CD4-positive, alpha-beta T cell (primary cell): ENCODE measurements at places on chromosomes 13 and 19. TPM values are rescaled to one million over a fixed set of nuclear protein-coding genes. Genes with fewer than 3 reads are reported as not detected.

Gene HS6ST3
- not detected for total RNA-seq

Gene ZNF814
- total RNA-seq = 34.7 TPM

Gene CCNA1
- total RNA-seq = not detected

Gene SERPINE3
- not detected for total RNA-seq

Gene IQCN
- total RNA-seq = 18.7 TPM

Gene KLK13
- total RNA-seq = not detected

Gene ZNF480
- 4.8 TPM for total RNA-seq

Gene SMIM44
- total RNA-seq = not detected

Gene ATP4A
- total RNA-seq = not detected

Gene ZNF726
- 2.6 TPM for total RNA-seq

Gene CCDC122
- 0.64 TPM for total RNA-seq

Gene TSSK6
- 5.5 TPM for total RNA-seq

Gene LHFPL6
- total RNA-seq = not detected

Gene ACP7
- total RNA-seq = not detected

Gene MYO1F
- 66.7 TPM for total RNA-seq

Gene PSG11
- total RNA-seq = not detected

Gene TMEM190
- total RNA-seq = not detected

Gene APLP1
- not detected for total RNA-seq

Gene GPATCH1
- 5.5 TPM for total RNA-seq

Gene SUGP2
- total RNA-seq = 110 TPM

Gene ZNF208
- 3.8 TPM for total RNA-seq

Gene DNMT1
- 160 TPM for total RNA-seq

Gene IRF3
- total RNA-seq = 119 TPM

Gene FBL
- total RNA-seq = 287 TPM
